Stimulated activated CD8-positive, alpha-beta memory T cell treated with anti-CD3 and anti-CD28 coated beads, Interleukin-15, amount 100 ng/mL, for 48 hours (primary cell): ENCODE measurements at places on chromosomes 2 and 18.

GRCh38 chr2:52365946-52366345 lies 1334.0 kb upstream of the NRXN1 start:
- DNase-seq: no peak

- no peak for DNase-seq
Measured at GRCh38 chr2:111919794-111920608, 21.6 kb downstream of the MERTK start.

GRCh38 chr2:140199312-140199711 lies 1419.1 kb upstream of the NXPH2 start:
- no peak for DNase-seq

- no peak for DNase-seq
Measured at GRCh38 chr2:35852-36251, 10.5 kb downstream of the FAM110C start.

DNA sequence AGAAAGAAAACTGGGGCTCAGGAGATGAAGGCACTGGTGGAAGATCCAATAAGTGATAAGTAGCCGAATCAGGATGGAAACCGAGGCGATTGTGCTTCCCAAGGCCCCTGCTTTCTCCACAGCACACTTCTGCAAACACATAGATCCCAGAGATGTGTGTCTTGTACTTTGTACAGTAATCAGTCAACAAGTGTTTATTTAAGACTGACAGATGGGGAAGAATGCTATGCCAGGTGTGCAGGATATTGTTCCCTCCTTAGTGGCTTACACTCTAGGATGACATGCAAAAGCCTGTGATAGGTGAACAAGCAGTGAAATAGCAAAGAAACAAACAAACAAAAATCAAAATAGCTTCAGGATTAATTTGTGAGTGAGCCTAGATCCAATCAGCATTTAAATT lies 116.6 kb downstream of the ACTR3 start:
- no peak for DNase-seq

GRCh38 chr2:85525567-85525966 lies 13.4 kb upstream of the MAT2A start:
- no peak for DNase-seq

GRCh38 chr2:189545418-189545817 lies 35.2 kb downstream of the SLC40A1 start:
- no peak for DNase-seq

DNA sequence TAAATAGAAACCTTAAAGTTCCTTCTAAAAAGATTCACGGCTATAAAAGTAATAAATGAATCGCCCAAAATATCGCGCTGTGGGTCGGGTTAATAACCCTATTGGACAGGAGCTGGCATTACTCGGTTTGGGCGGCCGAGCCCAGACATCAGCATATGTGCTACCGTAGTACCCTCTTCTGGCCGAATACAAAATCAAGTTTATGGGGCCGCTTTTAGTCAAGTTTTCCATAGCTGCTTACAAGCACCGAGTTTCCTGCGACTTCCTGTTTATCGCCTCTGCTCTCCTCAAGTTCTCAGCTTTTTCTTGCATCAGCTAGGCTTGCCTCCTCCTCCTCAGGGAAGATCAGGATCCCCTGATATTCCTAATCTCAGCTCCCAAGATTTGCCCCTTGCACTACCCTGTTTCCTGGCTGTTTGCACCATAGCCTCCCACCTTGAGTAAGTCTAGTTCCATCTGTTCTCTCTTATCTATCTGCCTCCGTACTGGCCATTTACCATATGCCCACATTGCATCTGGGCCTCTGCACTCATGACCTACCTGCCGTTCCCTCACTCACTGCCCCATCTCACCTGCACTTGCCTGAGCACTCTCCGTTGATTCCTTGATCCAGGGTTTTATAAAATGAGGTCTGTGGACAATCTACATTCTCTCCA lies 56.1 kb downstream of the SLC35F5 start:
- peak; percentile 32 for DNase-seq

DNA sequence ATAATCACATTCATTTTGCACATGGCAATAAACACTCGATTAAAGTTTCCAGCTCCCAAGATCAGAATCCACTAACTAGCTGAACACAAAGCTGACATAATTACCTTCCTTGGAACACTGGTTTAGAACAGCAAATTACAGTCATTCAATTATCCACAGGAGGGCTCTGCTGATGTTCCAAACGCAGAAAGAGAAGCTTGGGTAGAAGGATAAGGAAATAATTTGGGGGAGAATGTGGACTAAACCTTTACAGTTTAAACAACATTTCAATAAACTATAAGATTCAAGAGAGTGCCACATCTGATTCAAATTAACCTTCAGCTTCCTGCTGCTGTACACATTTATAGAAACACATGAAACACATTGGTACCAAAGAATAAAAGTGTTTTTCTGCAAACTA lies 67.8 kb upstream of the ARL4C start:
- no peak for DNase-seq

DNA sequence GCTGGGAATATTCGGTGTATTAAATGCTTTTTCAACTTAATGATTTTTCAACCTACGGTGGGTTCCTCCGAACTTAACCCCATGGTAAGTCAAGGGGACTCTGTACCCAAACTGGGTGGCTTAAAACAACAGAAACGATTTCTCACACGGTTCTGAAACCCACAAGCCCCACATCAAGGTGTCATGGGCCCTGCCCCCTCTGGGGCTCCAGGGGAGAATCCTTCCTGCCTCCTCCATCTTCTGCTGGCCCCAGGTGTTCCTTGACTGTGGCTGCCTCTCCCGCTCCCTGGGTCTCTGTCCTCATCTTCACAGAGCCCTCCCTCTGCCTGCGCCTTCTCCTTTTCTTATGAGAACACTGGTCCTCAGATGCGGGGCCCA lies 301.3 kb upstream of the SALL3 start:
- DNase-seq: no peak

DNA sequence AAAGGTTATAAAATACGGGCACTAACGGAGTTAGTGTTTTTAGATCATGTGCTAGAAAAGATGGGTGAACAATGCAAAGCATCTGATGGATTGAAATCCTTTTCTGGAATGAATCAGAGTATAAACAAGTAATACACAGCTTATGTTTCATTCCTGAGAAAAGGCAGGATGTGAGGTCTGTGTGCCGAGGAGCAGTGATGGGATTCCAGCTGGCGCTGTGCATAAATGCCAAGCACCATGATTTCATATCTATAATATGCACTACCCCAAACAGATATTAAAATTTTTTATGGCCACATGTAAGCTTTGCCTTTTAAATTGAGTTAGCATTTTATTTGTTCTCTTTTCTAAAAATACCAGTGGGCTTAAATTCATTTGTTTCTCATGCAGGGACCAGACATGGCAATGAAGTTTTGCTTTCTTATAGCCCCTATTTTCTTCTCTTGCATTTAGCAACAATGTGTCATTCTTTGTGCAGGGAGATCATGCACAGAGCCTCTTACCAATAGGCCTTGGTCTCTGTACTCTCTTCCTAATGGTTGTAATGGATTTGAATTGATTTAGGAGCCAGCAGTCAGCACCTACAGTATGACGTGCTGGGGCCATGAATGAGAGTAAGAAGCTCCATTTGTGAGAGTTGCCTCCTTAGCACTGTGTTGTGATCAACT lies 323.9 kb downstream of the SLC8A1 start:
- no peak for DNase-seq

GRCh38 chr2:177970670-177971454 lies 101.7 kb downstream of the PDE11A start:
- DNase-seq: no peak

DNA sequence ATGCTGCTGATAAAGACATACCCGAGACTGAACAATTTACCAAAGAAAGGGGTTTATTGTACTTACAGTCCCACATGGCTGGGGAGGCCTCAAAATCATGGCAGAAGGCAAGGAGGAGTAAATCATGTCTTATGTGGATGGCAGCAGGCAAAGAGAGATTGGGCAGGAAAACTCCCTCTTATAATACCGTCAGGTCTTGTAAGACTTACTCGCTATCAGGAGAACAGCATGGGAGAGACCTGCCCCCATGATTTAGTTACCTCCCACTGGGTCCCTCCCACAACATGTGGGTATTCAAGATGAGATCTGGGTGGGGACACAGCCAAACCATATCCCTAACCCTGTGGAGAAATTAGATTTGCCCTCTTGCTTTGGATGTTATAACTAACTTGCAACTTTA lies 1068.0 kb upstream of the ZEB2 start:
- DNase-seq: no peak

DNA sequence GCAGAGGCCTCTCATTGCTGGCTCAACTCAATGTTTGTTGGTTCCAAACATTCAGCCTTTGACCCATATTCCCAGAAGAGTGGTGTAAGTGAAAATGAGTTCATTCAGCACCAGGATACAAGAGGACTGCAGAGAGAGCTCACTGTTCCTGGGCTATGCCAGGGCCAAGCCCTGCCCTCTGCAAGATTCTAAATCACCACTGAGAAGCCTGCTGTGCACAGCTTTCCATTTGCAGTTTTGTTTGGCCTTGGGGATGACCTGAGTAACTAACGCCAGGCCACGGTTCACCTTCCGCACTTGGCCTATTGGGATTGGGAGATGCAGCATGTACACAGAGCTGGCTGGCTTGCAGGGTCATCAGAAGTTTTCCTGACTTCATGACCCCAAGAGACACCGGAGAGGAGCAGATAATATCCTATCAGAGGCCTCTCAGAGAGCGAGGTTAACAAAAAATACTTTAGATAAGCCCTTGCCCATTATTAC lies 12.6 kb downstream of the GKN1 start:
- DNase-seq: no peak

GRCh38 chr2:207698301-207698700 lies 13.1 kb upstream of the CCNYL1 start:
- DNase-seq: no peak
